AG09309 (cell line): ENCODE measurements at places on chromosomes 3 and 15.

- no peak for DNase-seq
These were observed 30.1 kb upstream of the LRRC3B start for GRCh38 chr3:26592451-26592850.

DNA sequence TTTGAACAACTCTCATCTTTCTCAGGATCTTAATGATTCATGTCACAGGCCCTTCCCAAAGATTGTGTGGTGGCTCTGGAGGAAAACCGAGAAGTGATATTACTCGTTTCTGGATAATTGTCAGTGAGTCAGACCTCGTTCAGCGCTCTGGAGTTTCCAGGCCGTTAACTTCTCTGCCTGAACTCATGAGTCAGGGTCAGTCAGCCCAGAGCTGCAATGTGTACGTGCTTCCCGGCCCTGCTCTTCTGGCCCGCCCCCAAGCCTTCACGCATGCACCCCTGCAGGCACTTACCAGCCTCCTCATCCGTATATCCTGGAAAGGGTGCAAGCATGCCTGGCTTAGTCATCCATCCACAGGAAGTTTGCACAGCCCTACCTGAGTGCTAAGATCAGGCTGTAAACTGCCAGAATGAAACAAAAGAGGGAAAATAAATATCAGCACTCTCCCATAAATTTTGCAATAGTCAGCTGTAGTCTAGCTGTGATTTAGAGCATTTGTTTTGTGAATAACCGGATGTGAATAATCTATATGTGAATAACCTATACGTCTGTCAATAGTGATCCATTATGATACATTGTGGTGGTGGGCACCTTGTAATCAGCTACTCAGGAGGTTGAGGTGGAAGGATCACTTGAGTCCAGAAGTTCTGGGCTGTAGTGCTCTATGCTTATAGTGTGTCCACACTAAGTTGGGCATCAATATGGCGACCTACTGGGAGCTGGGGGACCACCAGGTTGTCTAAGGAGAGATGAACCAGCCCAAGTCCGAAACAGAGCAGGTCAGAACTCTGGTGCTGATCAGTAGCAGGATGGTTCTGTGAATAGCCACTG is 35.3 kb upstream of the SEMA4B start:
- peak; percentile 95 for DNase-seq

DNA sequence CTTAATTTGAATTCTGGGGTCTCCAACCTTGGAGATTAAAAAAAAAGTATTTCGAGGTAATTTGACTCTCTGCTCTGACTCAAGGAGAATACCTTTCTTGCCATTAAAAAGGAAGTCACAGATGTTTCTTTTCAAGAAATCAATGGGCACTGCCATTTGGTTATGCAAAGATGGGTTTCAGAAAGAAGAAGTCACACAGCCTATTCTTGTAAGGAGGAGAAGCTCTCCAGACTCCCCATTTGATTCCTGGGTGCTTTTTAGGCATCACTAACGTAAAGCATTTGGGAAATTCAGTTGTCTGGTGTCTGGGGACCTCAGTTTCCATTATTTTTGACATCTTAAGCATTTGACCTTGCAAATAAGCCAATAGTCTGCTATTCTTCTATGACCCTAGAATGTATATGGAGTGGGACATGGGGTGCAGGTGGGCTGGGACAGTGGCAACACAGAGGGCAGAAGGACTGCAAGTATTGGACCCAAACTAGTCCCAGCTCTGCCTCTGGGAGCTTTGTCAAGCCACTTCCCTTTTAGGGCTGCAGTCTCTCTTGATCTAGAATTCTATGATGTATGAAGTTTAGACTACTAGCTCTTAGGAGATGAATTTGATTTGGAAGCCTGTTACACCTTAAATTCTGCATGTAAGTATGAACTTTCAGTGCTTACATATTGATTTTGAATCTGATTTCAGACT is 27.8 kb downstream of the IL5RA start:
- no peak for DNase-seq

- no peak for DNase-seq
These were observed at the start of gene FAM131A for GRCh38 chr3:184337399-184337714. Gene FAM131A (plus strand): TSS chr3:184337600. CDS start chr3:184337631, 31 bp downstream.

GRCh38 chr15:62785881-62786828 is 256.4 kb upstream of the TPM1 start:
- no peak for DNase-seq

- no peak for DNase-seq
These were observed 133.0 kb upstream of the PRR20G start for GRCh38 chr3:127420829-127421228.

DNA sequence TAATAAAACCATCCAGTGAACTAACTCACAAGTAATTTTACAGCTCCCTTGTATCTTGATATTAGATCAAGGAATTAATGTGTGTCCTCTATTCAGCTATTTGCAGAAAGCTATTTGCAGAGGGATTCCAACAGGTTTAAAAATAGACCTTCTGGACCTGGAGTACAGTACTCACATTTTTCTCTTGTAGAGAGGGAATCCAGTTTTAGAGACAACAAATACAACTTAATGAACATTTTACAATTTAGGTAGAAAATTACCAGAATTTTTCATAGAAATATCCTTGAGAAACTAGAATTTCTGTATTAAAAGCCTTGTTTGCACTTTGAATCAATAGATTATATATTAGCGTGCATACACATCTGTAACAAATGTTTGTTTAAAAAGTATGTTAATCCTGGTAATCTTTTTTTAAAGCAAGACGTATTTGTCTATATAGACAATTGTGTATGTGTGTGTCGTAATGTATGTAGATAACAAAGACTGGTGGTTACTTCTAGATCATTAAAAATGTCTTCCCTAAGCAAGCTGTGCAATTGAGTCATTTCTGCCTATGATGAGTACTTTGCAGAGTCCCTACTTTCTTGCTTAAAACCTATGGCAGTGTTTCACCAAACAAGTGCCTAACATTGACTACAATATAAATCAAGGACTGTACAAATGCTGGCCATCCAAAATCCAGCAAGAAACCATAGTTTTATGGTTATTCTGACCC is 57.9 kb downstream of the PPP2R3A start:
- no peak for DNase-seq

- DNase-seq = no peak
These were observed 223.4 kb upstream of the CGNL1 start for GRCh38 chr15:57152666-57153539.

DNA sequence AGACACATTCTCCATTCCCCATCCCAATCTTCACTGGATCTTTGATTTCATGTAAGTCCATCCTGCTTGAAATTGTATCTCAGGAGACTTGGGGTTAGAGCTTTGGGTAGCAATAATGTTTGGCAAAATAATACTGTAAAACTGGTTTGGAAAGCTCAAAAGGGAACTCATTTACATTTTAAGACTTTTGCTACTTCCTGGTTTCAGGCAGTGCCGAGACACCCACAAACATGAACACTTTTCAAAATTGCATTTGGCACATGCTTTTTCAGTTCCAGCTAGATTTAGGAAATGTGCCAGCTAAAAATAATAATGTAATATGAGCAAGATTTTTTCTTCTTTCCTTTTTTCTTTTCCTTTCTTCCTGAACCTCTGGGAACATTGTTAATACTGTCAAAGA is 145.7 kb upstream of the CBLB start:
- no peak for DNase-seq

DNA sequence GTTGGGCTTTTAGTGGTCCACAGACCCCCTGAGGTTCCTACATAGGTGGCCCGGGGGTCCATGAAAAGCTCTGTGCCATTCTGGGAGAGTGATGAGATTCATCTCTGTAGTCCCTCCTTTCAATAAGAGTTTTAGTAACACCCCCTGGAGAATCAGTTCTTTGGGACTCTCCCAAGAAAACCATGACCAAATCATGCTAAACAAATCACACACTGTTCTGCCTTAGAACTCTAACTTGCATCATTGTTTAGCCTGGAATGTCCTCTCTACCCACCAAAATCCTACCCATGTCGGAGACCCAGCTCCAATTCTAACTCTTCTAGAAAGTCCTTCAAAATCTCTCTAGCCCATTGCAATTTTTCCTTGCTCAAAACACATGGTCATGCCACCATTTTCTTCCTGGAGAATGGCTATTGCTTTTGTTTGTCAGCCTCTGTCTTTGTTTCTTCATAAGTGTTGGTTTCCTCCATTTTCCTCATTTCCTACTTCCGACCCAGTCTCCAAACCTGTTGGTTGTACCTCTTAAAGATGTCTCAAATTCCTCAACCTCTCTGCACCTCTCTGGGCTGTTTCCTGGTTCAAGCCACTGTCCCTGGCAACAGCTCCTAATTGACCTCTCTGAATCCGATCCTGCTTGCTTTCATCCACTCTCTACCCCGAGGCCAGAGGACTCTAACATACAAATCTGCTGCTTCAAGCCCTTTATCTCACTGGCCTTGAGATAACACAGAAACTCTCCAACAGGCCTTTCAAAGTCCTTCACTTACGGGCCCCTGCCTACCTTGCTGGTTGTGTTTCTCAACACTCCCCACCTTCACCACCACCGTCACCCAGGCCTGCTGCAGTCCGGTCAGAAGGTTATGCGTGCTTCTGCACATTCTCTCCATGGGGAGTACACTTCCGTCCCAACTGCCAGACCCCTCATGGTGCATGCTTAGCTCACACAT is 23.7 kb downstream of the CYP19A1 start:
- DNase-seq = no peak

GRCh38 chr15:78140292-78140691 is 8.9 kb upstream of the IDH3A start:
- DNase-seq = no peak

GRCh38 chr3:143648218-143648617 is 200.1 kb downstream of the SLC9A9 start:
- DNase-seq = no peak

DNA sequence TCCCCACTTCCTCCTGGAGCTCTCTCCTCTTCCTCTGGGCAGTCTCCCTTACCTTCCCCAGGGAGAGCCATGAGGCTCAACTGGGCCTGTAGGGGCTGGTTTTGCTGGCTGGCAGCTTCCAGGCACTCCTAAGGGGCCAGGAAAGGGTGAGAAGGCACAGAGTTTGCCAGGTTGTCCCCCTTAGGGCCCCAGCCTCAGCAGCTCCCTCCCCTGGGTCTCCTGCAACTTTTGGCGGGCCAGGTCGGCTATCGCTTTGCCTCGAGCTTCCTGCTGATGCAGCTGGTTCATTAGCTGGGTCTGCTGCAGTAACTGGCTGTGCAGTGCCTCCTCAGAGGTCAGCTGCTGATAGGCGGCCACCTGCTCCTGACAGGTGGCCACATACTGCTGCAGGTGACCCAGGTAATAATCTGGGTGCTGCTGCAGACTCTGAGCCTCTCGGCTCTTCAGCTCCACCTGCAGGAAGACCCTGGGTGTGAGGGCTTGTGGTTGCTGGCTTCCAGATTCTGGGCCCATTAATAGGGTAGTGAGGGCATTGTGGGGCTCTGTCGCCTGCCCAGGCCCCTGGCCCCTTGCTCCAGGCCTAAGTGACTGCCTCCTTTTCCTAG is 29.7 kb upstream of the OR4F6 start:
- DNase-seq = no peak

- no peak for DNase-seq
These were observed 732.4 kb upstream of the GBE1 start for GRCh38 chr3:82493858-82494257.

DNA sequence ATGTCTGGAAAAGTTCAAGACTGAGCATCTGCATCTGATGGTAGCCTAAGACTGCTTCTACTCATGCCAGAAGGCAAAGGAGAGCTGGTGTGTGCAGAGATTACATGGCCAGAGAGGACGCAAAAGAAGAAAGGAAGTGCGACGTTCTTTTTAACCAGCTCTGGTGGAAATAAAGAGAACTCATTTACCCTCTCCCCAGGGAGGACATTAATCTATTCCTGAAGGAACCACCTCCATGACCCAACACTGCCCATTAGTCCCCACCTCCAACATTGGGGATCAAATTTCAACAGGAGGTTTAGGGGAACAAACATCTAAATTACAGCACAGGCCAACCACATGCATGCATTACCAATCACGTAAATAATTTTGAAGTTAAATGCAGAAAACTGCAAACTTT is 1.5 kb upstream of the NCK1 start:
- DNase-seq = no peak

DNA sequence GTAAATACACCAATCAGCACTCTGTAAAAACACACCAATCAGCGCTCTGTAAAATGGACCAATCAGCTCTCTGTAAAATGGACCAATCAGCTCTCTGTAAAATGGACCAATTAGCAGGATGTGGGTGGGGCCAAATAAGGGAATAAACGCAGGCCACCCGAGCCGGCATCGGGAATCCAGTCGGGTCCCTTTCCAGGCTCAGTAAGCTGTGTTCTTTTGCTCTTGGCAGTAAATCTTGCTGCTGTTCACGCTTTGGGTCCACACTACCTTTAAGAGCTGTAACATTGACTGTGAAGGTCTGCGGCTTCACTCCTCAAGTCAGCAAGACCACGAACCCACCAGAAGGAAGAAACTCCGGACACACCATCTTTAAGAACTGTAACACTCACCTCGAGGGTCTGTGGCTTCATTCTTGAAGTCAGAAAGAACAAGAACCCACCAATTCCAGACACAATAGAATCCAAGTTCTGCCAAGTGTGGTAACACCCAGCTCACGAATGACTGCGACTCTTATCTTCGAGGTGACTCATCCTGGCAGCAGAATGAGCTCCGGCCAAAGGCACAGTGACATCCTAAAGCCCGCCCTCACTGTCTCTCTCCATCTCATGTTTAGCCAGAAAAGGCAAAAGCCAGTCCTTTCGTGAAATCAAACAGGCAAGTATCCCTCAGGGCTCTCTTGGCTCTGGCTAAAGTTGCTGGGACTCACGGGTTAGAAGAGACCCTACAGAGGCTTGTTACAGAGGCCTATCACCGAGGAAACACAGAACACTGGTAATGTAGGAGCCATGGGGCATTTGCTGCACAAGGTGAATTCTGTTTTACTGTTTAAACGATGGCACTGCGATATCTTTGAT is 155.2 kb downstream of the FAM43A start:
- no peak for DNase-seq
